ENCODE measurements at places on chromosomes 6 and 20.

GRCh38 chr6:126722411-126722810 lies 382.5 kb downstream of the CENPW start:
- no peak for DNase-seq

- DNase-seq, result no peak
Observed at GRCh38 chr6:67698534-67698933, 936.5 kb upstream of the ADGRB3 start.

- DNase-seq, result no peak
Observed at GRCh38 chr6:4670290-4670689, 105.9 kb upstream of the CDYL start.

- DNase-seq, result peak; percentile 42
Observed at GRCh38 chr6:81812401-81812800, 59.9 kb upstream of the TENT5A start.

- no peak for DNase-seq
Observed at GRCh38 chr6:6918216-6918983, 189.4 kb upstream of the RREB1 start.

DNA sequence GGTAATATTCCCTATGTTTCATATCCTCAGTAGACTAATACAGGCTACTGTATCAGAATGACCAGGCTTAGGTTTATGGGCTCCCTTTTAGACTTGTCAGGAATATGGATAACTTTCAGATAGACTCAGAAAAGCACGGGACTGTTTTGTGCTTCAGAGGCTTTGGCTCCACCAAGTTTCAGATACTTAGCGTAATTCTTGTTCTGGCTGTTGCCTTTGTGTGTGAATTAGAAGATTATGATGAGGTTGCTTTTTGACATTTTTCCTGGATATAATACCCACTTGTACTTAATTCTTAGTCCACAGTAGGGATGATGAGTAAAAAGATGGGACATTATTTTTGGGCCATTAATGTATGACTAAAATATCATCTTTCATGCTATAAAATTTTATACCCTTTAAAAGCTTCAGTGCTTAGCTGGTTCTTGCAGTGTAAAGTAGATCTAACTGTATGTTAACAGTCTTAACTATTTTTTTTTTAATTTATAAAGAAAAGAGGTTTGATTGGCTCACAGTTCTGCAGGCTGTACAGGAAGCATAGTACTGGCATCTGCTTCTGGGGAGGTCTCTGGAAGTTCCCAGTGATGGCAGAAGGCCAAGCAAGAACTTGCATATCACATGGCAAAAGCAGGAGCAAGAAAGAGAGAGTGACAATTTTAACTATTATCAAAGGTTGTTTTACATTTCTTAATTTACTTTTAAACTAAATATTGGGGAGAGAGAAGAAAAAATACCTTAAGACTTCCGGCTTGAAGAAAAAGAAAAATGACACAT lies 120.7 kb downstream of the ZFAND3 start:
- no peak for DNase-seq

GRCh38 chr6:11767978-11768756 lies 10.4 kb downstream of the ADTRP start:
- no peak for DNase-seq

- no peak for DNase-seq
Observed at GRCh38 chr6:143431226-143431625, 19.3 kb downstream of the ADAT2 start.

DNA sequence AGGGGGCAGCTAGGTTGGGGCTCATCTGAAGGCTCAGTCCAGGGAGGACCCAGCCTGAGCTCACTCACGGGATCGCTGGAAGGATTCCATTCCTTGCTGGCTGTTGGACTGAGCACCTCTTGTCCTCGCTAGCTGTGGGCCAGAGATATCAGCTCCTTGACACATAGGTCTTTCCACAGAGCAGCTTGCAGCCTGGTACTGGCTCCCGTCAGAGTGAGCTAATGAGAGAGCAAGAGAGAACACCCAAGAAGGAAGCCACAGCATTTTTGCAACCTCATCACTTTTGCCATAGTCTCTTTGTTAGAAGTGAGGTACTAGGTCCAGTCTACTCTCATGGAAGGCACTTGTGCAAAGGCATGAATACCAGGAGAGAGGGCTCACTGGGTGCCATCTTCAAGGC lies 179.9 kb downstream of the CDC5L start:
- no peak for DNase-seq

DNA sequence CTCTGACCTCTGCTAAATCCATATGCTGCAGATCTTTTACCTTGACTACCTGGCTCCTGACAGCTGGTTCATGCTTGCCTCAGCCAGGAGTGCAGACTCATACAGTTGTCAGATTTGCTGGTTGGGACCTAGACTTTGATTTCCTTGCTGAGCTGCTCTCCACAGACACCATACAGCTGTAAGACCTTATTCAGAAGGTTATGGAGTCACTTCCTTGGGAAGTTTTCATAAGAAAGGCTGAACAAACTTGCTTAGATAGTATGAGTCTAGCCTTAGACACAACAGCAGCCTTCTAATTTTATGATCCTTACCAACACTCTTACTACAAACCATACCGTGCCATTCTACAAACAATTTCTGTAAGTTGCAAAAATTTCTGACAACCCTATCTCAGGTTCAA lies 102.9 kb downstream of the EDN1 start:
- no peak for DNase-seq

GRCh38 chr6:25781134-25781533 lies 26.6 kb downstream of the SLC17A4 start:
- DNase-seq, result no peak

DNA sequence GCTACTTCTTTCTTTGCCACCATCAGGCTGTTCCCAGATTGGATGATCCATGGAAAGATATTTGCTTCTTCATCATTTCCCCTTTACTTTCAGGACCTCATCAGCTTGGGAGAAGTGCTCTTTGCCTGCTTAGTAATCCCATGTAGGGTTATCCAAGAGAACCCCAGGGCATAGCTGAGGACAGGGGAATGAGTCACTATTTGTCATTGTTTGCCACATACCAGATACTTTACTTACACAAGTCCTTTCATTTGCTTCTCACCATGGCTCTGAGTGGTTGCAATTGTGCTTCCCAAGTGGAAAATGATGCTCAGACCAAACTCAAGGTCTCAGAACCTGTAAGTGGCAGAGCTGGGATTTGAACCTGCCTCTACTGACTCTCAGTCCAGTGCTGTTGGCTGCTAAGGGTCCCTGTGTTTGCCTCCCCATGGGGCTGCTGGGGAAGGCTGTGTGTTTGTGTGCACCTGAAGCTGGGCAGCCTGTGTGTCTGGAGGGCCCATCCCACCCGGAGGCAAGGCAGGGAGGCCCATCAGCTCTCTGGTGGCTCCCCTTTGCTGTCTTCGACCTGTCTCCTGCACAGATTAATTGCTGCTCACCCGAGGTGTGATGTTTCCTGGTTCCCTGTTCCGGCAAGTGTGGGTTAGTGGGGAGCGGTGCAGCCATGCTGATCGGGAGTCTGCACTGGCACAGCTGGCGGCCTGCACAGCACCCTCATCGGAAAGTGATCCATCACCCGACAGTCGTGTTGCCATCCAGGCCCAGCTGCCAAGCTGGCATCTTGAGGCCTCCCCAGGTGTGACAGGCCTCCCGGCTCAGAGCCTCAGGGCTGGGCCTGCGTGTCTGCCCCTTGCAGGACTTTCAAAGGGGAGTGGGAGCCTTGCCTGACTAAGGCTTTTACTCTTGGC lies 228.8 kb downstream of the DHX35 start:
- no peak for DNase-seq

GRCh38 chr20:41150664-41151063 lies 13.3 kb downstream of the PLCG1 start:
- DNase-seq, result peak; percentile 32

- no peak for DNase-seq
Observed at GRCh38 chr20:33290852-33291251, 7.8 kb downstream of the BPIFB1 start.

- peak; percentile 2 for DNase-seq
Observed at GRCh38 chr6:39980839-39981580, 46.7 kb upstream of the MOCS1 start.

DNA sequence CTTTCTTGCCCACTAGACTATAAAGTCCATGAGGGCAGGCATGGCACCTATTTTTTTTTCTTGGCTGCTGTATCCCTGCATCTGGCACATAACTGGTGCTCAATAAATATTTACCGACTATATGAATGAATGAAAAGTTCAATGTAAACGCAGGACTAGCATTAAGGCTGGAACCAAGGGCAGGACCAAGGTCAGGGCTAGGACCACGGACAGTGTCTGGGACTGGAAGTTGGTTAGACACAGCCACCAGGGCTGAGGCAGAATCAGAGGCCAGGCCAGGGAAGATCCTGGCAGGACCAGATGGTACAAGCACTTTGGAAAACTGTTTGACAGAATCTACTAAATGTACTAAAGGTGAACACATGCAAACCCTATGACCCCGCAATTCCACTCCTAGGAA lies 3.7 kb downstream of the TNXB start:
- DNase-seq, result no peak

- no peak for DNase-seq
Observed at GRCh38 chr6:47633141-47633540, 65.2 kb upstream of the ADGRF4 start.

GRCh38 chr6:88547768-88548167 lies 381.6 kb upstream of the CNR1 start:
- DNase-seq, result no peak

DNA sequence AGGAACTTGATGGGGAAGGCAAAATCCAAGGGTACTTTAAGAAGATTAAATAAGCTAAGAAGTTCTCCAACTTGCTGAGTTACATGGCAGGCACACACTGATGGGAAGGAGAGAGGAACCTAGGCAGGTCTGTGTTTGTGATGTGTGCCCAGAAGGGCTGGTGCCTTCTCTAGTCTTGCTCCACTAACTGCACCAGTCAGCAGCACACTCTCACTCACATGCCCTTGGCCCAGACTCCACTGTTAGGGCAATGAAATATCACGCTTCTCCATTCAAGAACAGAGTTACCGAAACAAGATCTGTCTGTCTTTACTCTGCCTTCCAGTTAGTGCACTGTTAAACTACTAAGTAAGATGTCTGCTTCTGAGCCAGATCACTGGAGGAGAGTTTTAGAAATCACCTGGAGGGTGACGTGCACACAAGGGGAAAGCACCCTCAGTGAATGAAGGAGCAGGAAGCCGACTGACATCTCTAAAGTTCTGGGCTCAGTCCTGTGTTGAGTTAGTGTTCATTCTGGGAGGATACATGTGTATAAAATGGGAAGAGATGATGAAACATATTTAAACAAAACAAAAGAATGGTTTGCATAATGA lies 251.1 kb downstream of the FOXC1 start:
- no peak for DNase-seq

DNA sequence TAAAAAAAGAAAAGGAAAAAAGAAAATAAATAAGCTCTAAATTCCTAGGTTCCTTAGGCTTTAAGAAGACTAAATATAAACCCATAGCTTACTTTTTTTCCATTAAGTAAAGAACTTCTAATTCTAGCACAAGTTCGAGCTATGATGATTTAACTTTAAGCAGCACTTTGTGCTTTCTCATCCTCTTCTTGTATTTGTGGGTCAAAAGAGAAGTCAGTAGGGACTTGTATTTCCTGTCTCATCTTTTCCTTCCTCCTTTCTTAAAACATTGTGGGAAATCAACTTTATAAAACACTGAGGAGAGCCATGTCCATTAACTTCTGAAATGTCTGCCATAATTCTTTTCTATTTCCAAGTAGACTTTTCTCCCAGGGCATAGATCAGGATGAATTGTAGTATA lies 637.7 kb upstream of the CITED2 start:
- DNase-seq, result no peak

DNA sequence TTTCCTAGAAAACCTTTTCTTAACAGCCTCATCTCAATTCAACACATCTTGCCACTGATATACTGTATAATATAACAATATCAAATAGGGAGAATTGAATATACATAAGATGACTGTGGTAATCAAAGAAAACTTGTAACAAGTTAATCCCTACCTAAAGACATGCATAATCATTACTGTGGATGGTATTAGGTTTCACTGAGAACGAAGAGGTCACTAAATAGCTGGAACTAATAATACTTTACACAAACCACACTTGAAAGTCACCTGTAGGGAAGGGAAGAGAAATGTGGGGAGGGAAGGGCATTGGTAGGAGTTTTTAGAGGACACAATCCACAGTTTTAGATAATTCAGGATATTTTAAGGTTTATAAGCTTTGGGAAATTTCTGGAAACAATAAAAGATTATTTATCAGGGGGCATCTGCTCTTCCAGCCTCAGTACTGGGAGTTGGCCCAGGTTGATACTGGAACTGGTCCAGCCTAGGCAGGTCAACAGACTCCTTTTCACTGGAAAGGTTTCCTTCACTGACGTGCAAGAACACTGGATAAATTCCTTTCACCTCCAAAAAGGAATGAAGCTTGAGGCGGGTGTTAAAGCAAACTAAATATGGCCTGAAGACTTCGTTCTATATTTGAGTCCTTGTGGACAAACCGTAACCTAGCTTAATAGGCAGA lies 44.0 kb downstream of the MAP7 start:
- DNase-seq, result no peak

DNA sequence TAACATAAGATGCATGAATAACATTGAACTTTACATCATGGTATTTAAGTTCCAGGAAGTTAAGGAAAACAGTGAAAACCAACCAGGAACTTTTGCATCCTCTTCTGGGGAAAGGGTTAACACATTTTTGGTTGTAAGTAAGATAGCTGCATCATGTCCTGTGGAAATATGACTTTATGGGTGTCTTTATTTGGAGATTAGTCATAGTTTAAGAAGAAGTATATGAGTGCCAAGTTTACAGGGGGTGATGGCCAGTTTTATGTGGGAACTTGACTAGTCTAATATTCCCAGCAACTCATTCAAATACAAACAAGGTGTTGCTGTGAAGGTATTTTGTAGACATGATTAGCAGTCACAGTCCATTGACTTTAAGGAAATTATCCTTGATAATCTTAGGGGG lies 78.0 kb downstream of the PDE10A start:
- no peak for DNase-seq

GRCh38 chr6:170035044-170035443 lies 255.8 kb downstream of the DLL1 start:
- no peak for DNase-seq

DNA sequence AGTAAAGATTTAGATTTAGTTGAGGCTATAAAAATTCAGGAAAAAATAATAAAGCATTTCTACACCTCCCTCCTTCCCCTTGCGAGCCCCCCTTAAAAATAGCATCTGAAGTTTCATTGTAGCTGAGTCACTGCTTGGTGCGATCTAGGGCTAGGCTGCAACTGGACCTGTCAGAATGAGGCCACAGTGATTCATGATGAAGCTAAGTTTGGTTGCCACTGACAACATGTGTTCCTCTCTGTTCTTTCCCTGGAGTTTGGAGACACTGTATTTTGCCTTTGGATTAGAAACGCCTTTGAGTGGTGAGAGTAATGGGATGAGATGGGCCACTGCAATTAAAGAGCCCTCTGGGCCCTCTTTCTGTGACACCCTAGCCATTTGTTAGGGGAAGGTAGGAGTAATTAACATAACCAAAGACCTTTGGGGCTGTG lies 334.1 kb downstream of the NRN1 start:
- no peak for DNase-seq

DNA sequence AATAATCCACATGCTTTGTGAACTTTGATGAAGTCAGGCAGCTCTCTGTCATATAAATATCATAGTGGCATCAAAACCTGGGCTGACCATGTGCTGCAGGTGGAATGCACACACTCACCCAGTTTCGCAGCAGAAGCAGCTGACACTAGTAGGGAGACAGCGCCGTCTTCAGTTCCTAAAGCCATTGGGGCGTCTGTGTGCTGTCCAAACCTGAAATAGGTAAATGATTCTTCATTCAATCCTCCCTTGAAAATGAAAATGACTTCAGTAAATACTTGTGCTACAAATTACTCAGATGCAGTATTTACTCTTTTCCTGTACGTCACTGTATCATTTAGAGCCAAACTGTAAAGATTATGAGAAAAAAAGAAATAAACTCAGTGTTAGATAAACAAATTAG lies 127.5 kb downstream of the EYA4 start:
- DNase-seq, result no peak
